CD4-positive, alpha-beta T cell (primary cell): ENCODE measurements at places on chromosomes 7 and 10.

- DNase-seq = no peak
Observed at GRCh38 chr7:131016230-131016629, 282.2 kb upstream of the KLF14 start.

DNA sequence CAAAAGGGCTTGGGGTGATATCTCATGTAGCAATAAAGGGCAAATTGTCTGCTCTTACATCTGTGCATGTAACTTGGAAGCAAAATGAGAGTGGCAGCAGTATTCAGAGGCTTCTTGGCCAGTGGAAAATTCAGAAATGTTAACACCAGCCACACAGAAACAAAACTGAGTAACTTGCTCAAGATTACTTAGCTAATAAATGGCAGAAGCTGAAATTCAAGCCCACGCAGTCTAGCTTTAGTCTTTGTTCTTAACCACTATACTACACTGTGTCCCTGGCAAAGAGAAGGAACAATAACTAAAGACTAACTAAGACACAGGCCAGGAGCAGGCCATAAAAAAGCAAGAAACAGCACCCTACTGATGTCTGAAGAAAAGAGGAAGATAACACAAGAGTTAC lies 185.9 kb upstream of the ASAH2 start:
- DNase-seq = no peak

GRCh38 chr10:76887223-76888010 lies 750.2 kb downstream of the KCNMA1 start:
- no peak for DNase-seq

GRCh38 chr7:26420422-26421019 lies 128.9 kb downstream of the SNX10 start:
- DNase-seq = no peak

DNA sequence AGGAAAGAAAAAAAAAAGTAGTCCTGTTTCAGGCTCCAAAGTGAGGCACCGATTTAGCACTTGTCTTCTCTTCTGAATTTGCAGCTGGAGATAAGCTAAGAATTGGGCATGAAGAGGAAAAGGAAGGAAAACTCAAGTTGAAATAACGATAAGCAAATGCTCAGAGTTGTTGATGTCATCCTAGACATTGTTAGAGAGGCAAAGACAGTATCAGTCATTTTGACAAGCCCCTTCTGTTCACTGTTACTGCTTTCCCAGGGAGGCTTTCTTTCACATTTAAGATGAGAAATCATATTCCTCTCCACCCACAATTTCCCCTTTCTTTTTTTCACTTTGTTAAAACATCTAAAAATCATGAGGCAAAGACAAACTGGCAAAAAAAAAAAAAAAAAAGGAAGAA lies 41.8 kb downstream of the SORCS1 start:
- DNase-seq = no peak

GRCh38 chr10:126092366-126093215 lies 196.2 kb downstream of the FANK1 start:
- no peak for DNase-seq

GRCh38 chr7:134533288-134533771 lies 6.0 kb downstream of the AKR1B10 start:
- DNase-seq = no peak

DNA sequence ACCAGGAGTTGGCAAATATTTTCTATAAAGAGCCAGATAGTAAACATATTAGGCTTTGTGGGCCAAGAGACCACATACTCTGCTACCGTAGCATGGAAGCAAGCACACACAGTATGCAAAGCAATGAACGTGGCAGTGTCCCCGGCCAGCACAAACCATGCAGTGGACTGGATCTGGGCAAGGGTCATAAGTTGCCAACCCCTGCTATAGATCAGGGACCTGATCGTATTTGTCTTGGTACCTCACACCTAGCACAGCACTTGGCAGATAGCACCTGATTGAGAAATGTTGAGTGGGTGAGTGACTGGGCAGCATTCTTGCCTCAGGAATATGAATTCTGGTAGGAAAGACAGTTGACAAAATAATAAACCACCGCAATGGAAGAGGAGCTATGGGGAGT lies 331.9 kb downstream of the FGFR2 start:
- DNase-seq = no peak

DNA sequence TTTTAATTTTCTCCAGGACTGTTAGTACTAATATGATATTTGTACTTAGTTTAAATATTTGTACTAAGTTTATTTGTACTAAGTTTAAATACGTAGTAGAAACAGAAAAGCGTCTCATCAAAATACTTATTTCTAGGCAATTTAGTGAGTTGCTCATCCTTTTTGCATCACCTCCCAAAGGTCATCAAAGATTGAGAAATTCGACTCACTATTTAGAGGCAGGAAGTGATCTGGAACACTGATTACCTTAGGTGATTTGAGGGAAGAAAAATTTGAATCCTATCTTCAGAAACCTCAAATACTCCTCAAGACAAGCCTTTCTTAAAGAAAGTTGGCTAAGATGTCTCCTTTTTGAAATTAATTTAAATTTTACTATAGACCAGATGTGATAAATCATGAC lies 14.5 kb downstream of the WNT16 start:
- DNase-seq = no peak

DNA sequence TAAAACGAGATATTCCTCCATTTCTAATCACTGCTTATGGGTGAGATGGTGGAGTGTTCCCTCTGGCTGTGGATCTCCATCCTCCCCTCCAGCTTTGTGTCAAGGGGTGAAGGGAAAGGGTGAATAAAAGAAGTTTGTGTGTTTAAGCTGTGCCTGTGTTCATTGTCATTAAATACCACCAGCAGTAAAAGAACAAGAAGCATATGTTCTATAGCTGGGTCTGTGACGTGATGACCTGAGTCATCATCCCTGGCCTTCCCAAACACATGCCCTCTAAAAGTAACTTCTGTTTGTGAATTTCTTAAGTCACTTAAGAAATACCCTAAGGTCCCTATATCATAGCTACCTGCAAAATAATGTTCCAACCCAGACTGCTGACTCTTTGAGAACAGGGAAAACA lies 104.9 kb downstream of the PPP1R17 start:
- DNase-seq = no peak

DNA sequence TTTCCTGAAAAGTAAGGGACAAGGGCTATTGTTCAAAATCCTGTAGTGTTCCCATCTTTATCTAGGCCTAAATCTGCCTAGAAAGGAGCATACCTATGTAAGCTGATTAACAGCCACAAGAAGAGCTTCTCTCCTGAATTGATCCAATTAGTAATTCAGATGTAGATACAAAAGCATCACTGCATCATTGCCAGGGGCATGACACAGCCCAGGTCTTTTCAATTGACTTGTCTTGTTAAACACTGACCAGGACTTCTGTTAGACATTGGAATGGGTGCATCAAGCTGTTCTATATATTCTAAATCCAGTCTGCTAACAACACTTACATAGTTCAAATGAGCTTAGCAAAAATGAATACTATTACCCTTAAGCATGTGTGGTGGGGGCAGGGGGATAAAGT lies 589.2 kb downstream of the INHBA start:
- no peak for DNase-seq

DNA sequence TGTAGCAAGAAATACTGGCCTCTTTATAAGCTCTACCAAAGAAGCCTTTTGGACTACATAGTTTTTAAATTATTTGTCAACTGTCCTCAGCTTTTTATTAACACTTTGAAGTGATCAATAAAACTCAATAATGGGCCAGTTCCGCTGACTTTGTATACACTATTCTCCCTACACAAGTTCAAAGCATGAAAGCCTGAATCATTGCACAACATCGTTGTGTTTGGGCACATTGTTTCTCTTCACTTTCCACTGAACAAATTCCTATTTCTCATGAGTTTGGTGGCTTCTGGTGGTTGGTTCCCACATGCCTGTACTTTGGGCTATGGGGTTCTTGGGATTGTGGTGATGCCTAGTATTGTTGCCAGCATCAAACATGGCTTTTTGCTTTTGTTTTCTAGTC lies 561.8 kb upstream of the LRRN3 start:
- DNase-seq = no peak

- DNase-seq = no peak
Observed at GRCh38 chr10:70799124-70799523, 13.9 kb upstream of the TBATA start.

DNA sequence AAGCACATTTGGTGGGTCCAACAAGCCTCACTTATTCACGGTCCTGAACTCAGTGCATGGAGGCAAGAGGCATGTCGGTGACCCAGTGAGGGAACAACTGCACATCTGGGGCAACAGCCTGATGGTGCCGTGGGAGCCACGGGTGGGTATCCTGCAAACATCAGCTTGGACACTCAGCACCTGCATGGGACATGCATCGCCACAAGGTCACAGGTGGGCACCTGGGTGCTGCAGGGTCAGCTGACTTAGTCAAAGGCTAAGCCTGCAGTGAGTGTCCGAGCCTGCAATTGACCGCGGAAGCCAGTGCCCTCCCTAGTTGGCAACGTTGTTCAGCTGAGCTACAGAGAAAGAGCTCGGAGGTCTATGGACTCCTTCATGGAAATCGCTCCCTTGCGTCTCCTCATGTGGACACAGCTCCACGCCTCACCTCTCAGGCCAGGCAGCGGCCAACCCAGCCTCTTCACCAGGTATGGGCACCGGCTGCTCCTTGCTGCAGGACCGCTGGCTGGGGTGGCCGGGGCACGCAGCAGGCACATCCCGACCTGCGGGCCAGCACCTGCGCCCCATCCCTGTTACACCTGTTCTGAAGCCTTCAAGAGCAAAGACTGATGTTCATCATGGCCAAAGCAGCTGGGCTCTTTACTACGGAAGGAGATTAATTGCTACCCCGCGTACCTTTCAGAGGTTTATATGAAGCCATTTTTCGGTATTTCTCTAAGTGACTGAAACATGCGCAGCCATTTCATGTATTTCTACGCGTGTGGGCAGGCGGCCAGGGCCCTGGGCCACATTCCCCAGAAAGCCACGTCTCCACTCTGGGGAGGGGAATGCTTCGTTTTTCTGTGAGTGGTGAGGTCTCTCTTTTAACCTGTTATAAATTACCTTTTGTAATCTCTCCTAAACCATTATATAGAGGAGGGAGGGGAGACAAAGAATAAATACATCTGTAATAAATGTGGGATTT lies 380.7 kb downstream of the DNAJB6 start:
- no peak for DNase-seq

GRCh38 chr10:89479771-89480446 lies 55.5 kb downstream of the SLC16A12 start:
- DNase-seq = no peak

DNA sequence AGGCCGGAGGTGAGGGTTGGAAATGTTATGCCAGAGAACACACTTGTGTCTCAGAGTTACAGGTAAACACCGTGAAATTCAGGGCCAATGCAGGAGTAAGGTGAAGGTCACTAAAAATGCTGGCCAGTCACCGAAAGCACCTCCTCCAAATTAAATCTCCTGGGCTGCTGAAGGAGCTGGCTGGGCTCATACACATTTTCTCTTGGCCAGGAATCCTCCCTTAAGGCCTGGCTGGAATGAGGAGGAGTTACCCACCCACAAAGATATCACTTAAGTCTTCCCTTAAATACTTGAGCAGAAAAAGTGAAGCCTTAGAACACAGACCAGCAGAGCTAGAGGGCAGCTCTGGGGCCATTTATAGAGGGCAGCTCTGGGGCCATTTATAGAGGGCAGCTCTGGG lies 46.3 kb downstream of the HTRA1 start:
- DNase-seq = no peak

DNA sequence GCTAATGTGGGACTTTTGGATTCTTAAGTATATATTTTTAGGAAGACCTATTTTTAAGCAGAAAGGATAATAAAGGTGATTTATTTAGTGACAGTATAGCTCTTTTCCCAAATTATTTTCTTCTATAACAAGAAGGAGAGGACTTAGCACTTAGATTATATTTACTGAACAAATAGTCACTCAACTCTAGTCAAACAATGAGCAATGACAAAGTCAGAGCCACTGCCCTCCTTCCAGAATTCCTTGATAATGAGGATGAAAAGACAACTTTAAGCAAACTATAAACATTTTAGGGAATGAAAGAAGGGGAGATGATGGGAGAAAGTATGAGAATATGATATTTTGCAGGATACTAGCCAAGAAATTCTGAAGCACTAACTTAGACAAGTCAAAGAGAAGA lies 293.5 kb upstream of the YAE1 start:
- DNase-seq = no peak

DNA sequence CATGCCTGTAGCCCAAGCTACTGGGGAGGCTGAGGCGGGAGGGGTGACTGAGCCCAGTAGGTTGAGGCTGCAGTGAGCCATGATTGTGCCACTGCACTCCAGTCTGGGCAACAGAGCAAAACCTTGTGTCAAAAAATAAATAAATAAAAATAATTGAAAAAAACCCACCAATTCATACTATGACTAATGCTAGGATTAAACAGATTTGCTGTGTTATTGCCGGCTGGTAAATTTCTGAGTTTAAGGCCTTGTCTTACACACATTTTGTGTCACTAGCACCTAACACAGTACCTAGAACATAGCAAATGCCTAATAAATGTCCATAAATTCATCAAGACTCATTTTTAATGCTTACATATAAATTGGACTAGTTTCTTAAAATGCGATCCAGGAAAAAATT lies 8.7 kb downstream of the ESYT2 start:
- no peak for DNase-seq

- DNase-seq = no peak
Observed at GRCh38 chr7:87474533-87475358, 734 bp downstream of the ABCB4 start.

- no peak for DNase-seq
Observed at GRCh38 chr7:132125096-132125495, 451.2 kb downstream of the PLXNA4 start.

DNA sequence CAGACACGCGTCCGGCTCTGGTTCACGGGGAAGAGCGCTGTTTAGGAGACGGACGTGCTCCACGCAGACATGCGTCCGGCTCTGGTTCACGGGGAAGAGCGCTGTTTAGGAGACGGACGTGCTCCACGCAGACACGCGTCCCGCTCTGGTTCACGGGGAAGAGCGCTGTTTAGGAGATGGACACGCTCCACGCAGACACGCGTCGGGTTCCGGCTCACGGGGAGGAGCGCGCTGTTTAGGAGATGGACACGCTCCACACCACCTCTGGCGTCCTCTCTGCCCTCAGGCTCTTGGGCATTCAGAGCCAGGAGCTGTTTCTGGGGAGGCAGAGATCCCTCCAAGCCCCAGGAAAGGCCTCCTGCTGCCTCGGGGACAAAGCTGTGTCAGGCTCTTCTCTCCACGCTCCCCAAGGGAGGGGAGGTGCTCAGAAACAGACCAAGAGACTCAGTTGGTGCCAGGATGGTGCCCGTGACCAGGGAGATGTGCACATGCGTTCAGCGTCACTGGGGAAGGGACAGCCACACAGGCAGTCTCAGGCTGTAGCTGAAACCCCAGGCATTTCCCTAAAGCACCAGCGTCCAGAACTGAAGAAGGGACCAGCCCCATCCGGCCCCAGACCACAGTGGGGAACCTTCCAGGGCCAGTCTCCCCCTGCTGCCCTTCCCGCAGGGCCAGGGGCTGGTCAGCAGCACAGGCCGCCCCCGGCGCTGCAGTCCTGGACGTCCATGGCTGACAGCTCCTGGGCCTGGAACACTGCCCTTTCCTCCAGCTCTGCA lies 175.6 kb downstream of the ELFN1 start:
- DNase-seq = no peak

DNA sequence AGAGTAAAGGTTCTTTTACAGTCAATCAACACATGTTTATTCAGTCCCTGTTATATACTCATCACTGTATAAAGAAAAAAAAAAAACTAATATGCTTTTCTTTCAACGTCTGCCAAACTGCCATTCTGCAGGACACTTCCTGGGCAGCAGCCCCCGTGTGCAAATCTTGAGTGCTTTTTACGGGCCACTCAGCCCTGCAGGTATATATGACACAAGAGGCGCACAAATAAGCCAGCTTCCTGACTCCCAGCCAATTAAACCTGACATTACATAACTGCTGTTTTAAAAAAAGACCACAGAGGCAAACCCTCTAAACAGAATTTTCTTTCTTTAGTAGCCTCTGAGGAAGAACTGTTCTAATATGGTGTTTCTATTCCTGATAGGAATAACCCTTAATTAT lies 263.0 kb upstream of the NEBL start:
- no peak for DNase-seq

- DNase-seq = no peak
Observed at GRCh38 chr7:46003896-46004875, 83.1 kb upstream of the IGFBP3 start.
